HFF-Myc (cell line): ENCODE measurements at places on chromosomes 13 and 19.

GRCh38 chr13:23703246-23703860 lies 133.1 kb downstream of the TNFRSF19 start:
- no peak for DNase-seq

DNA sequence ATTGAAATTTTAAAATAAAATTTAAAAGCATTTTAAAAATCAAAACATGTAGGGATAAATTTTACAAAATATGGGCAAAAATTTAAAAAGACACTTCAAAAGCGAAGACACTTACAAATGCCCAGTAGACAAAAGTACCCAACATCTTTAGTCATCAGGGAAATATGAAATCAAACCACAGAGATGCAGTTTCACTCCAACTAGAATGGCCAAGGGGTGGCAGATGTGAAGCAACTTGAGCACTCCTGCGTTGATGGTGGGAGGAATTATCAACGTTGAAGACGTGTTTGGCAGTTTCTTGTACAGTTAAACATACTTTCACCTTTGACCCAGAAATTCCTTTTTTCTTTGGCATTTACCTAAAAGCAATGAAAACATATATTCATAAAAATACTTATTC lies 518.0 kb upstream of the SGCG start:
- no peak for DNase-seq

DNA sequence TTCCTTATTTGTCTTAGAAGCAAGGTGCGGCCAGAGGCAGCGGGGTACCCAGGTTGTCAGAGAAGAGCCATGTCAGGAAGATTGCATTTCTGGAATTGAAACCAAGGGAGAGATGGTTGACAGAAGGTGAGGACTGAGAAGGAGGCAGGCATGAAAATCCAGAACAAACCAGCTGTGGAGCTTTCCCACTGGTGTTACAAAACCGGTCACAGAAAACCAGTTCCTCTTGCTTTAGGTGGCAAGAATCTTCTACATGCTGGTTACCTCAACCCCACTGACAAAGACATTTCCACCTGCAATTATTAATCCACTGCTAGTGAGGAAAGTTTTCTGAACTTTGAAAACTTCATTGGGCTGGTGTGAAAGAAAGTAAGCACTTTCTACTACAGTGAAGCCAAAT lies 64.0 kb upstream of the MED4 start:
- DNase-seq: no peak

GRCh38 chr13:50512474-50513299 lies 330.8 kb downstream of the DLEU7 start:
- DNase-seq: no peak

GRCh38 chr13:31045286-31046081 lies 113.0 kb downstream of the TEX26 start:
- peak; percentile 94 for DNase-seq

- no peak for DNase-seq
These were observed 72.9 kb upstream of the UQCRFS1 start for GRCh38 chr19:29285878-29286277.

- no peak for DNase-seq
These were observed 187.8 kb downstream of the DIAPH3 start for GRCh38 chr13:59975807-59976435.

GRCh38 chr19:5628919-5629481 lies 6.1 kb downstream of the SAFB start:
- no peak for DNase-seq

DNA sequence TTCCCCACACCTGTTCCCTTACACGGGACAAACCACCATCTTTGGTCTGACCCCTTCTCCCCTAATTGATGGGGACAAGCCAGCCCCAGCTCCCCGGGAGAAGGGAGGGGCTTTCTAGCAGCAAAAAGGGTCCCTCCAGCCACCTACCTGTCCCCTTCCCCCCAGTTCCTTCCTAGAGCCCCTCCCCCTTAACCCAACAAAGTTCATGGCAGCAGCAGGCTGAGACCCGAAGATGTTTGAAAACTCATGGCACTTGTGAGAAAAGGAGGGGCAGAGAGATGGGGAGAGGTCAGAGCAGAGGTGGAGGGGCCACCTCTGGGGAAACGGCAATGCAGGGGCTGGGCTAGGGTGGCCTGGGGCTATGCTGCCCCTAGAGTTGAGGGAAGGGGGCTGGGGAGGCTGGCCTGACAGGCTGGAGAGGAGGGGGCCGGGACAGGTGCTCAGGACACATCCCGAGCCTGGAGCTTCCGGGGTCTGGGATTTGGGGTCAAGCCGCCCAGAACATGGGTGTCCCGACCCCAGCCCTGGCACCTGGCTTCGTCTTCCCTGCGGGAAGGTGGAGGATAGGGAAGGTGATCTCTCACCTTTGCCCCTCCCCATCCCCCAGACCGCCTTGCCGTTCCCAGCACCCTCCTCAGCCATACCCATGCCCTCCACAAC lies 12.5 kb upstream of the ASF1B start:
- no peak for DNase-seq

GRCh38 chr13:94056362-94056990 lies 423.0 kb downstream of the DCT start:
- DNase-seq: no peak

- no peak for DNase-seq
These were observed 15.7 kb upstream of the ENOX1 start for GRCh38 chr13:43802511-43802910.

DNA sequence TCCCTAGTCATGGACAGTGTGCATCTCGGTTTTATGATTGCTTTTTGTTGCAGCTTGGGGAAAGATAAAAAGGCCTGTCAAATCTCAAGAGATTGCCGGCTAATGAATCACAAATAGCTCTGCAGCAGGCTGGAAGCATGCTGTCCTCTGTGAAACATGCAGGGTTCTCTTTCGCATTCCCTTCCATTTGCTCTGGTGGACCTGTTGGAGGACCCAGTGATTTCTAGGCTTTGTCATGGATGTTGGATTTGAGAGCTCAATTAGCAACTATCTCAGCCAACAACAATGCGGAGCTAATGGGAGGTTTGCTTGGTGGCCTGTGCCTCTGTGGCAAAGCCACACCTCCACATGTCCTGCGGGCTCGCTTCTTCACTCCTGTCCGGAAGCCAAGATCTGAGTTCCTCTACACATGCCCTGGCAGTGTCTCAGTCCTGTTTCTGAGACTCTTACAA lies 418.1 kb upstream of the ARGLU1 start:
- no peak for DNase-seq

- no peak for DNase-seq
These were observed 4.9 kb downstream of the ARHGEF1 start for GRCh38 chr19:41887711-41888382.

GRCh38 chr19:38834104-38834490 lies 2.5 kb upstream of the ECH1 start:
- no peak for DNase-seq

DNA sequence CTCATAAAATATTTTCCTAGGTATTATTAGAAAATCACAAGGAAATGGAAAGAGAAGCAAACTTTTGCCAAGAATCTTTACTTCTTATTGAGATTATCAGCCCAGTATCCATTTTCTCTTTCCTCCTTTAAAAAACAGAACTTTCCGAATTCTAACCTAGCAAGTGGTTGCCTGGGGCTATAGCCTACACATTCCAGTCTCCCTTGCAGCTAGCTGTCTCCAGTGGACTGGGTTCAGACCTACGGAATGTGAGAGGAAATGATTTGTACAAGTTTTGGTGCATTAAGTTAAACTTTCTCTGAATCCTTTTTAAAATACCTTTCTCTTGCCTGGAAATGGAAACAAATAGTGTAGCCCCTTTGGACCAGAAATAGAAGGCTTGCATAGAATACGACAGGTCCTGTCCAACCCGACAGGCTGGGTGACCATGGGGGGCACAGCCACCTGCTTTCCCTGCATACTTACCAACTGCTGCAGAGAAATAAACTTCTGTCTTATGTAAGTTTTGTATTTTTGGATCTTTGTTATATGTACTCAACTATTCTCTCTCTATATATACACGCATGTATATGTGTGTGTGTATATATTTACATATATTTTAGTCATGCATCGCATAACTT lies 185.9 kb downstream of the NALCN start:
- DNase-seq: no peak
